Suppressor macrophage treated with lipopolysaccharide for 1 hour (primary cell): ENCODE measurements at places on chromosomes 2 and 18.

- DNase-seq, result no peak
Measured at GRCh38 chr18:32735781-32736180, 37.0 kb downstream of the KLHL14 start.

GRCh38 chr18:62760403-62760734 is 45.0 kb downstream of the PHLPP1 start:
- no peak for DNase-seq

DNA sequence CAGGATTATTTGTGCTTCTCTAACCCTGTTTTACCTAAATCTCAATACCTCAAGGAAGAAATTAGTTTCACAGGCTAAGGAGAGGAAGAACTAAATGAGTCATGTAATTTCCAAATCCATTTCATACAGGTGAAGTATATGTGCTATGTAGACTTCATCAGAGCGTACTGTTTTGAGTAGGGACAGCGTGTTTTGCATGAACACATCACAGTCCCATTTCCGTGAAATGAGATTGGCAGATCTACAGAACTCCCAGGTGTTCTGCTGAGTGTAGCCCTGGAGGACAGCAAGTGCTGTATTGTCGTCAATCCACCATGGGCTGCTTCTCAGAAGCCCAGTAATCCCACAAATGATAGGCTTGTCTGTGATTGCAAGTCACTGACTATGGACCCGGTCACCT is 97.7 kb downstream of the XRCC5 start:
- no peak for DNase-seq

GRCh38 chr2:219125886-219126270 is 34.7 kb downstream of the NHEJ1 start:
- DNase-seq, result no peak

- DNase-seq, result no peak
Measured at GRCh38 chr2:206979922-206980321, 40.6 kb downstream of the CPO start.

DNA sequence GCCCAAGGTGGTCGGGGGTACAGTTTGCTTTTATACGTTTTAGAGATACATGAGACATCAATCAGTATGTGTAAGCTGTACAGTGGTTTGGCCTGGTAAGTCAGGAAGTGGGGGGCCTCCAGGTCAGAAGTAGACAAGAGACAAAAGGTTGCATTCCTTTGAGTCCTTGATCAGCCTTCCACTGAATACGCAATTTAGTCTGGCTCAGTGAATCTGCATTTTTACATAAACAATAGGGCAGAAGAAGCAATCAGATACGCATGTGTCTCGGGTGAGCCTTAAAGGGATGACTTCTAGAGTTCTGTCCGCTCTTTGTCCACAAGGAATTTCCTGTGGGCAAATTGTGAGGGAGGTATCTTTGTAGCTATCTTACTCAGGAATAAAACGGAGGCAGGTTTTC is 87.2 kb downstream of the SOWAHC start:
- DNase-seq, result no peak

DNA sequence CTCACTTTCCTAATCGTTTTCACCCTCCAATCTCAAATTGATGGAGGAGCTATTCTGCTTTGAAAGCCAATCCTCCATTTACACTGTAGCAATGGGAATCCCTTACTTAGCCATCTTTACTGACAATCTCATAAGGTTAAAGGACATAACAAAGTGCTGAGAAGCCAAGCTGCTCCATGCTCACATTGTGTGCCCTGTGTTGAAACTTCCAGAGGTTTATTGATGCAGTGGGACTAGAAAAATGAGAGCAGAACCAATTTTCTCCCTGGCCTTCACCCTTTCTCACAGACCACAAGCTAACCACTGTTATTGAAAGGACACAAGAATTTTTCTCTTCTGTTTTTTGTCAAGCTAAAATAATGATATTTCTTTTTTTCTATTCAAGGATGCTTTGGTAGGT is 63.8 kb downstream of the CSRNP3 start:
- DNase-seq, result no peak

DNA sequence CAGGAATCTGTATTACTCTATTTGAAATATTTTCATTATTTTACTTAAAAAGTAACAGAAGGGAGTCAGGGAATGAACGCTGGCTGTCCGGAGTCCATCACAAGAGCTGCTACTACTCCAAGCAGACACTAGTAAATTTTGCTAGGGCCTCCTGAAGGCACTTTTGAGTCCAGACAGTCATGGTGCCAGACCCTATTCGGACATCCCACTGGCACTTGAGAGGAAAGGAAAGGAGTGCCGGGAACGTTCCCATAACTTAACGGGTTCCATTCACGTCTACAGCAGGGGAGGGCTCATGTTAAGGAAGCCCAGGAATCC is 563 bp upstream of the GMCL1 start:
- DNase-seq, result no peak

- DNase-seq, result no peak
Measured at GRCh38 chr2:14015113-14015630, 617.3 kb upstream of the LRATD1 start.

GRCh38 chr18:59655676-59656075 is 41.5 kb downstream of the CCBE1 start:
- DNase-seq, result no peak

- DNase-seq, result peak; percentile 53
Measured at GRCh38 chr2:29238497-29238896, 123.3 kb downstream of the CLIP4 start.

- no peak for DNase-seq
Measured at GRCh38 chr2:18180031-18180610, 301.7 kb downstream of the KCNS3 start.

- peak; percentile 4 for DNase-seq
Measured at GRCh38 chr2:232816657-232817056, 40.3 kb upstream of the KCNJ13 start.

DNA sequence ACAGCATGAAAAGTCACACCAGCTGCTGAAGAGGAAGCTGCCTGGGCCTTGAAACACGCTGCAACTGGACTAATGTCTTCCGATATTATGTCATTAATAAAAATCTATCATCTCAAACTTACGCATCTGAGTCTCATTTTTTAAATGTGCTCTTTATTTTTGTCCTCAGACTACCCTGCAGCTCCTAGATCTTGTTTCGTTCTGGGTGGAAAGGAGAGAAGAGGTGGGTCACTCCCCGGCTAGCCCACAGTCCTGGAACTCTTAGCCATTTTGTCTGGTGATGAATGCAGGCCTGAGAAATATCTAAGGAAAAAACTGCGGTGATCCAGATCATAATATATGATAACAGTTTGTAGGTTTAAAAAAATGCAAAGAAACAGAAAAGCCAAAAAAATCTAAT is 73.3 kb downstream of the TXNL1 start:
- no peak for DNase-seq

GRCh38 chr2:60834270-60834717 is 47.1 kb upstream of the REL start:
- peak; percentile 93 for DNase-seq
